ENCODE measurements at places on chromosomes 12 and 14.

DNA sequence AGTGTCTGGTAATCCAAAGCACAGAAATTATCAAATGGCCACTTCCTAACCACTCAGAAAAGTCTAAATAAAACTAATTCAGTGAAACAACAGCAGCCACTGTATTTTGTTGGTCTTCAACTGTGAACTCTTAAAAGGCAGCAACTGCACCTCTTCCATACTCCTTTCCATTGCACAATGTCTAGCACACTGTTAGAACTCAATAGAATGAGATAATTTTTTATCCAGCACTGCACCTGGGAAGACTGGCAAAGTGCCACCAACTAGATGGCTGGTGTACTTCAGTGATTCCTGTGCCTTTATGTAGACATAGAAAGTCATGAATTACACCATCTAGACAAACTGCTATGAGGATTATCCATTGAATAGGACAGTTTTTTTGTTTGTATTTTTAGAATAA is 26.2 kb downstream of the LGR5 start:
- no peak for DNase-seq

GRCh38 chr12:24631676-24632426 is 317.1 kb downstream of the BCAT1 start:
- DNase-seq = no peak

GRCh38 chr14:34857689-34858449 is 17.3 kb downstream of the BAZ1A start:
- DNase-seq = no peak

DNA sequence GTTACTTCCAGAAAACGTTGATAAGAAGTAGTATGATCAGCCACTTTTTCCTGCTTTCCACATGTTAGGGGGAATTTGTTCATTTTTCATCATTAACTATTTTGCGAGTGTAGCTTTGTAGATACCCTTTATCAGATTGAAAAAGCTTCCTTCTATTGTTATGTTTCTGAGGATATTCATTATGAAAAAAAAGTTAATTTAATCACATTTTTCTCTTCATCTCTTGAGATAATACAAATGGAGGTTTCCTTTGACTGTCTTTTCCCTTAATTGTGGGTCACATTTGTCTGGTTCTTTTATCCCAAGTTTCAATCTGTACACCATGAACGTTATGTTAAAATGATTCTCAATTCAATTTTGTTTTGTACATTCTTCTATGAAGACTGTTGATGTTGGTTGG is 875.7 kb downstream of the SLC6A15 start:
- no peak for DNase-seq

DNA sequence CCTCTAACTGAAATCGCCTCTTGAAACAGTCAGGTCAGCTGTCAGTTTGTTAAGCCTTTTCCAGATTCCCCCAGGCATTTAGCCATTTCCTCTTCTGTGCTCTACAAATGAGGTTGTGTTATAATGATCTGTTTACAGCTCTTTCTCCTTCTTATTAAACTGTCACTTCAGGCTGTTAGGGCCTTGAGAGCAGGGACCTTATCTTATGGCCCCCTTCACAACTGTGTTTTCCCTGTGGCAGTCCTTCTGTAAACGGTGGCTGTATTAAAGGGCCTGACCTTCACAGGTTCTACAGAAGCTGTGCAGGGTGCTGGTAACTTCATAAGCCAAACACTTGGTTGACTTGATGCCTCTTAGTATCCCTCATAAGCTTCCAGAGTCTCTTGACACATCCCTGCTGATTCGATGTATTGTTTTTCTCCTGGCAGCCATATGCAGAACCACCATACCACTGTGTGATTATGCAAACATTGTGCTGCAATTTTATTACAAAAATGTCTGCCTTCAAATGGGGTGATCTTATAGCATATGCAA is 104.7 kb downstream of the PLEKHA5 start:
- DNase-seq = no peak

DNA sequence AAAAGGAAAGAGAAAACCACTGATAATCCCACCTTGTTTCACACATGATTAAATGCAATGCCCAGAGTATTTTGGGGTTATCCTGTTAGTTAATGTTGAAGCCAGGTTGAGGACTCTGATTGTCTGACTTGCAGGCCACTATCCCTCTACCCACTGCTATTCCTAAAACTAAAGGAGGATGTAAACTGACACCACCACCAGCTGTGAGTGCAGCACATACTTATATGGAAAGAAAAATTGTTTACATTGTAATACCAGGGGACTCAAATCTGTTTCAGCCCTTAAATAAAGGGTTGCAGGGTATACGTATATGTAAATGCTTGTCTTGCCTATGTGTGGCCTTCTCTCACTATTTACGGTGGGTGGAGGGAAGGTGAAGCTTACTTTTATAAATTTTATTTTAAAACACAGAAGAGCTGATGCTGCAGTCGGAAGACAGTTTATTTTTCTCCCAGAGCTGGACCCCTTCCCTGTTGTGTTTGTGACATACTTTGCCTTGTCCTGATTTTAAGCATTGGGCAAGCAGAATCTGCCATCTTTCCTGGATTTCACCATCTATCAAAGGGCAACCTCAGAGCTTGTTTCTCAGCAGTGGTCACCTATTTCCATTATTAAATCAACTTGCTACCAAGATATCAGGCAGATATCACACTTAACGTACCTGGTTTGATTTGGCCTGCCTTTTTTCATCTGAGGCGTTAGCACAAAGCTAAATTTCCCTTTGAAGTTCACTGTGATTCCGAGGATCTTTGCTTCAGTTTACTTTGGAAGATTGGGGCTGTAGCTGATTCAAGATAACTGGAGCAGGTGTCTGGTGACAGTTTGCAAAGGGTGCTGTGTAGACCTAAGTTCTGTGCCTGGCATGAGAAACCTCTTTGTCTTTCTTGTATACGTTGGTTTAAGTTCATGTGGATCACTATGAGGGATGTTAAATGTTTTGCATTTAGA is 25.2 kb downstream of the DAAM1 start:
- DNase-seq = no peak

- DNase-seq = no peak
These were observed 9.6 kb upstream of the SERPINA11 start for GRCh38 chr14:94462219-94462551.
